GM23338 (cell line): ENCODE measurements at places on chromosomes 1 and 21.

DNA sequence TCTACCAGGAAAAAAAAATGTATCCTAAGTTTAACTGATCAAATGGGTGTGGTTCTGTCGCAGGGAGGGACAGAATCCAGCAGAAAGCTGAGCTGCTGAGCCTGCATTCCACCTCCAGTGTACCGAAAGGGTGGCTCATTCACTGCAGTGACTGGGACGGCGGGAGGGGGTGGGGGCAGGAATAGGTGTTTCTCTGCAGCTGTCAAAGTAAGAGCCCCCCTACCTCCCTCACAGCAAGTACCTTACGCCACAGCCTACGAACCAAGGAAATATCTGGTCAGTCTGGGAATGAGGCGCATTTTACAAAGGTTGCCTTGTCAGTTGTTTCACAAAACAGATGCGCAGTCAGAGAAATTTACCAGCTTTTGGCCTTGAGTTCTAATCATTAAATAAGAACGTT, 1.7 kb downstream of the S100B start:
- peak; percentile 77 for DNase-seq

DNA sequence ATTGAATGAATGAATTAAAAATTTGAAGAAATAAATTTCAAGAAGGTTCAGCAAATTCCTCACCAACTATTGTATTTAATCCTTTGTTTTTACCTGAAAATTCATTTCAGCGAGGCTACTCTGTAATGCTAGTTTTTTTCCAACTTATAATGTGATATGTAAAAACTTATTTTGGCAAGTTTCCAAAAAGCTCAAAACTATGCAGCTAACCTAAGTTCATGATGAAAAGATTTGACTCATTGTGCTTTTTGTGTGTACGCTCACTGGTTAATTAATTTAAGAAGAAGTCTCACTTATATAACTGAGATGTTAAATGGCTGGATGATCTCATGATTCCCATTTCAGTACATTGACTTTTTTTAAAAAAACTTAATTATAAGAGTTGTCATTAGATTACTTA, 196.0 kb upstream of the SAMSN1 start:
- DNase-seq = no peak

GRCh38 chr21:35504277-35504676, 455.2 kb upstream of the RUNX1 start:
- no peak for DNase-seq

DNA sequence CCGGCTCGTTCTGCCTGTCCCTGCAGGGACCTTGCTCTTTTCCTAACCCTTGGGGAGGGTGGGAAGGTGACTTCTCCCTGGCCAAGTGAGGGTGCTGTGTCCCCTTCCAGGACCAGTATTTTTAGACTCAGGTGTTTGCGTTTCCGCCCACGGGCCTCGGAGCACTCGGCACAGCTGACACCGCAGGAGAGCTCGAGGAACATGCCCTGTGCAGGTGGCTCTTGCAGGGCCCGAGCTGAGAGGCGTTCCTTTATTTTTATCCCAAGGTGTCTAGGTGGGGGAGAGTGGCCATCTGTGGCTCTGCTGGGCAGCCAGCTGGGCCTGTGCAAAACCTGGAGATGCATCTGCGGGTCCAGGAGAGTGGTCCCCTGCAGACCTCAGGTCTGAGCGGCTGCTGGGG, 16.0 kb downstream of the PLCH2 start:
- no peak for DNase-seq
